ENCODE measurements at places on chromosomes 12 and 14.

GRCh38 chr14:24839617-24840203 lies 205.7 kb upstream of the GZMB start:
- no peak for DNase-seq

GRCh38 chr12:113299619-113300237 lies 35.2 kb downstream of the SLC8B1 start:
- no peak for DNase-seq

- DNase-seq: no peak
These were observed 17.3 kb downstream of the KCNA5 start for GRCh38 chr12:5060958-5061357.

GRCh38 chr14:71060274-71060673 lies 153.0 kb downstream of the PCNX1 start:
- DNase-seq: no peak

DNA sequence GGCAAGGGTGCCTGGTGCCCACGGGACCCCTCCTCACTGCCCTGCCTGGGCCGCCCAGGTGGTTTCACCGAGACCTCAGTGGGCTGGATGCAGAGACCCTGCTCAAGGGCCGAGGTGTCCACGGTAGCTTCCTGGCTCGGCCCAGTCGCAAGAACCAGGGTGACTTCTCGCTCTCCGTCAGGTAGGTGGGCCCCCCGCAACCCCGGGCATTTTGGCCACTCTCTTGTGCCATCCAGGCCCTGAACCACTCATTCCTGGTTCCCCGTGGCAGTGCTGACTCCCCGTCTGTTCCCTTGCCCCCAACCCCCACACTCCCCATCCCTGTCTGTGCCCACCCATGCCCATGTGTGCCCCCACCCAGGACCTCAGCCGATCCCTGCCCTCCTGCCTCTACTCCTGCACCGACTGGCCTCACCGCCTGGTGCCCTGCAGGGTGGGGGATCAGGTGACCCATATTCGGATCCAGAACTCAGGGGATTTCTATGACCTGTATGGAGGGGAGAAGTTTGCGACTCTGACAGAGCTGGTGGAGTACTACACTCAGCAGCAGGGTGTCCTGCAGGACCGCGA lies 480 bp downstream of the PTPN6 start:
- DNase-seq: no peak

DNA sequence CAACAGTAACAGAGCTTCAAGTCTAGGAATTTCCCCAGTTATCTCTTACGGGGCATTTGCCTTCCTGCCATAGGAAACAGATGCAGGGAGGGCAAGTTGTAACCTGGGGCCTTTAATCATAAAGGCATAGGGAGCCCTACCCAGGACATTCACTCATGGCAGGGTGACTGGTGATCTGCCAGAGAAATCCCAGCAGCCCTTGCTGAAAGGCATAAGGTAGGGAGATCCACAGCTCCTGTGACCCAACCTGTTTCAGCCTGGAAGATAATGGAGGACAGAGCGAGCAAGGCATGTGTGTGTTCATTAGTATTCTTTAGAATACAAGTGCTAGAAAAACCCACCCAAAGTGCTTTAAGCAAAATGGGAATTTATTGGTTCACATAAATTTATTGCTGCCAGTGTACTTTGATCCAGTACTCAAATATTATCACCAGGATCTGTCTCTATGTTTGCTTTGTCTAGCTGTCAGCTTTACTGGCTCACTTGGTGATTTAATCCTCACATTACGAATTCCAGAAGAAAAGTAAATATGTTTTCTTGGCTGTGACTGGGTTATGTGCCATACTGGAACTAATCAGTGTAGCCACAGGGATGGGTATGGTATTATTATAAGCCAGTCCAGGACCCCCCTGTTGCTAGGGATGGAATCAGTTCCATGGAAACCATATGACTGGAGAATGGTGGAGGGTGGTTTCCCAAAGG lies 21.1 kb upstream of the AKAP6 start:
- DNase-seq: no peak

DNA sequence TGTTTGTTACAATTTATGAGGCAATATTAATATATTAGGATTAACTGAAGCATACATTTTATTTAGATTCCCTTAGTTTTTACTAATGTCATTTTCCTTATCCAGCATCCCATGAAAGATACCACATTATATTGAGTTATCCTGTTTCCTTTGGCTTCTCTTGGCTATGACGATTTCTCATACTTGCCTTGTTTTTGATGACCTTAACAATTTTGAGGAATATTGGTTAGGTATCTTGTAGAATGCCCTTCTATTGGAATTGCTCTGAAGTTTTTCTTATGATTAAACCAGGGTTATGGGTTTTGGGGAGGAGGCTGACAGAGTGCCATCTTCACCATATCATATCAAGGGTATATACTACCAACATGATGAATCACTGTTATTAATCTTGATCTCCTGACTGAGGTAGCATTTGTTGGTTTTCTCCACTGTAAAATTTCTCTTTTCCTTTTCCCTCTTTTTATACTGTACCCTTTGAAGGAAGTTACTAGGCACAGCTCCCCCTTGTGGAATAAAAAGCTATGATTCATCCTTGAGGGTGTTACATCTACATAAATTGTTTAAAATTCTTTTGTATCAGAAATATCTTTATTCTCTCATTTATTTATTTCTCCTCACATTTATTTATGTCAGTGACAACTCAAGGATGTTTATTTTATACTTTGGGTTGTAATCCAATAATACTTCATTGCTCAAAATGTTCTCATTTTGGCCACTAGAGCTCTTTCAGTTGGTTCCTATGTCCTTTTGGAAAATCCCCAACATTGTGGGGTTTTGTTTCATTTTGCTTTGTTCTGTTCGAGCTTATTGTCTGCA lies 239.0 kb downstream of the SLC16A7 start:
- no peak for DNase-seq

- DNase-seq: no peak
These were observed 192.2 kb downstream of the TMTC3 start for GRCh38 chr12:88334271-88334670.

DNA sequence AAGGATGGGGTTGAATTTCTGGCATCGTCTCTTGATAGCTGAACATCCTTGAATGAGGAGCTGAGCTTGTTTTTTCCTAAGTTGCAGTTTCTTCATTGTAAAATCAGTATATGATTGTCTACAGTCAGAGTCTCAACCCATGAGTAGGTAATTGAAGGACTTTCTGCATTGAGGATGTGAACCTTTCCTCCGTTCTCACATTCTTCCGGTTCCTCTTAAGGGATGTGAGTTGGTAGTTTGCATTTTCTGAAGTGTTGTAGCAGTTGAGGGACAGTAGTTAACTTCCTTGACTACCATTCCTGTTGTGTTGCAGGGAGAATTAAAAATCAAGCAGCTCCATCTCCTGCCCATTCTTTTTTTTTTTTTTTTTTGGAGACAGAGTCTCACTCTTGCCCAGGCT lies 19.1 kb downstream of the TPCN1 start:
- no peak for DNase-seq

GRCh38 chr14:80216818-80217217 lies 5.5 kb upstream of the DIO2 start:
- no peak for DNase-seq

DNA sequence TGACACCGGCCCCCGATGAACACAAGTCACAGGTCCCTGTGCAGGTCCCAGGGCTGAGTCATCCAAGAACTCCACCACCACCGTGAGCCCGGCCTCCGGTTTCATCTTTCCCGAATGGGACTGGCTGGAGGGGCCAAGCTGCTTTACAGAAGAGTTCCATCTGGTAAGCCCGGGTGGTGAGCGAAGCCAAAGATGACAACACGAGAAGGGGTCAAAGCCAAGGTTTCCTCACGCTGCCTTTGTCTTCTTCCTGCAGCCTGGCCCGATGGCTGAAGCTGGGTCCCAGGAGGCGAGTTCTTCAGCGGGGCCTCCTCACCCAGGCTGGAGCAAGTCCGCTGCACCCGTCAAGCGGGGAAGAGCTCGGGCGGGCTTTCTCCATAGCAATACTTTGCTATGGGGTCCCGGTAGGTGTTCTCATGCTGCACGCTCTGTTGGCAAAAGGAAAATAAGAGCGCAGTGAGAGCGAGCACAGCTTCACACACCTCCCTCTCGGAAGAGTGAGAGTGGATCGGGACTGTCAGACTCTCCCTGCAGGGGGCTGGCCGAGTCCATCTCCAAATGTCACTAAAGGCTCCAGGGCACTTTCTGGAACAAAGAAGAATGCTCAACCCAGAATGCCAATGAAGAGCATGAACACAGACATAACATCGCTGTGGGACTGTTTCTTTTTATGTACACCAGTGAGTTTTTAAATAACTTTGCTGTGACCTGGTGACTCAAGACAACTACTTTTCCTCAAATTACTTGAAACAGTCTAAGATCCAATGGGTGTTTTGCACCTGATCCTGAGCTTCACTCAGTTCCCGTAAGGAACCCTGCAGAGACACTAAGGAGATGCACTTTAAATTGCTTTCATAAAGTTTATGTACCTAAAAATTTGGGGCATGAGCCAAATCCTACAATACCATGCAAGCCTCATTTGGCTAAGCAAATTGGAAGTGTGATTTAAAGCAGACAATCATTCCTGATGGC lies 20.1 kb downstream of the SPRING1 start:
- no peak for DNase-seq

DNA sequence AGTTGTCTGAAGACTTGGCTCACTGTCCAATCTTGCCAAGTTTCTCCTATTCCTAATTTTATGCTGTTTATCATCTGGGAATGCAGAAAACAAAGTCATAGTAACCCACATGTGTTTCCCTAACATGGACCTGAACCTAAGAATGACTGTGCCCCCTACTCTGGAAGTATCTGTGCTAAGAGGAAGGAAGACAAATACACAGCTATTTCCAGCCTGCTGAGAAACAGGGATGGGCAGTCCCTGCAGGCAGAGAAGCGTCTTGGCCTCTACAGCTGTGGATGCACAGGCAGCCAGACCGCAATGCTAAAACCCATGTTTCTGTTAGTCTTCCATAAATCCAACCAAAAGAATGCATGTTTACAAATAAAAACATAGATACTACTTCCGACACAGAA lies 56.2 kb downstream of the DUSP16 start:
- no peak for DNase-seq

DNA sequence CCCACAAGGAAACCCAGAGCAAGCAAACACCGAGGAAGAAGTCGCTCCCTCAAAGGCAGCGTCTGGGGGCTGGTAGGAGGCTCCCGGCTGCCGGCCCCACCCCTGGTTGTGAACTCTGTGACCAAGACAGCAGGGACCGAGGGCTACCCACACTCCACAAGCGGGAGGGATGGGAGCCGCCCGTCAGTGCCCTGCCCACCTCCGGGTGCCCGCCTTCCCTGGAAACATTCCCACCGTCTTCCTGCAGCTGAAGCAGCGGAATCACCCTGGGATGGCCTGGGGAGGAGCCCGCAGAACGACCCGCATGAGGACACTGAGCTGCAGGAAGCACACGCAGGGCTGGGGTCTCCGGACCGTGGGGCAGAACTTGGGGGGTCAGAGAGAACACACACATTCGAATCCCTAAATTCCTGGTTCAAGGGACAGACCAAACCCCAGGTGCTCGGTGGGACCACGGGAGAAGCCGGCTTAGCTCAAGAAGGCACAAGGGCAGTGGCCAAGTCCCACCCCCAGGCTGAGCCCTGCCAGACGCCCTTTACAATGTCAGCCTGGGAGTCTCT lies 33.5 kb upstream of the C14orf180 start:
- DNase-seq: no peak

DNA sequence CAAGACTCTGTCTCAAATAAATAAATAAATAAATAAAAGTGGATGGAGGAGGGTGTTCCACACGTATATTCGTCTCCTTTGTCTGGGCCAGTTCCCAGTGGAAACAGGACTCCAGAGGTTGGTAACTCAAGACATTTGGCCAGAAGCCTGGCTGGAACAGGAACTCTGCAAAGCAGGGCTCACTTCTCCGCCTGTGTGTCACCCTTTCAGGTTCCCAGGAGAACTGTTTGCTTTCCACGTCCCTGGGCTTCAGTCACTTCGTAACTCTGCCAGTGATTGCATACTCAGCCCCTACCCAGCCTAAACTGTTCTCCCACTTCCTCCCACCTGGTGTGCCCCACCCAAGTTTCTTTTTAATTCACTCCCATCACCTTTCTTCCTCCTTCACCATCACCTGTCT lies 7.0 kb upstream of the UBE2N start:
- DNase-seq: no peak

GRCh38 chr12:95774311-95775045 lies 16.1 kb downstream of the NTN4 start:
- no peak for DNase-seq

DNA sequence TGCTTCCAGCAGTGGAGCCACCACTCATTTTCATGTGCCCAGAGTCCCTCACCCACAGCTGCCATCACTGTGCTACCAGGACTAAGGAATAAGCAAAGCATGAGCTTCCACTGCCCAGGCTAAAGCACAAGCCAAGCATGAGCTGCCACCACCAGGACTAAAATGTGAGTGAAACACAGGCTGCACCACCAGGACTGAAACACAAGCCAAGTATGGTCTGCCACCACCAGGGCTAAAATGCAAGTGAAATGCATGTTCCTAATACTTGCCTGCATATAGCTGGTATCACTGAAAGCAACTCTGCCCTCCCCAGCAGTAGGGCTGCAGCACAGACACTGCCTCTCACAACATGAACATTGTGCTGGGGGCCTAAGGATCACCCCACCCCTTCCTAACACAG lies 30.0 kb downstream of the CEP83 start:
- DNase-seq: no peak

DNA sequence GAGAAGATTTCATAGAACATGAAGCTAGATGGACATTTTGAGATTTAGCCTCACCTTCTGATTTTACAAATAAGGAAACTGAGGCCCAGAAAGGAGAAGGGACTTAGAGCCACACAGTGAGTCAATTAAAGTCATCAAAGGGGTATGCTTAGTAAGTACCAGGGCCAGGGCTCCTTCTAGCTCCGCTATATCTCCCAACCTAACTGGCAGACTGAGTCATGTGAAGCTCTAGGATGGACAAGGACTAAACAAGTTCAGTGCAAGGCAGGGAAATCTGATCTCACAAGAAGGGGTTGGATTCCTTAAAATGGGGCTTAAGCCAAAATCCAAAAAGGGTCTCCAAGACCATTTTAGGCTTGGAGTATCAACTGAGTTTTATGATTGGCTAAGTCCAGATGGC lies 215.8 kb downstream of the PHLDA1 start:
- DNase-seq: no peak

- no peak for DNase-seq
These were observed 111.0 kb upstream of the HIF1A start for GRCh38 chr14:61584331-61584741.

- DNase-seq: no peak
These were observed 27.2 kb upstream of the KCNA5 start for GRCh38 chr12:5016526-5016925.

DNA sequence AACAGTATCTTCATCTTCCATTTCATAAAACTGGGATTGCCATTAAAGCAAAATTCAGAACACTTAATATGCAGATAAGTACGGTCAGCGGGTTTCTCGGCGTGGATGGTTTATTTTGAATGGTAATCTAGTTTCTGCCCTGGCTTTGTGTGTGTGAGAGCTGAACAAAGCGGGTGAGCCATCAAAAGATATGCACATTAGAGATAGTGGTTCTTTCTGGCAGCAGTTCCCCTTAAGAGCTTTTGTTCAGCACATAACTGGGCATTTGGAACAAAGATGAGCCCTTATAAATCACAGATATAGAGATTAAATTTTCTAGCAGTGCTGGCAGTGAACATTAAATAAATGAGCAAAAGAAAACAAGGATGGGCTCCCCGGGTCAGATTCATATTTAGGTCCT lies 207.5 kb downstream of the CALM1 start:
- DNase-seq: no peak

Data from D721Med (cell line).